Activated CD4-positive, alpha-beta T cell treated with anti-CD3 and anti-CD28 coated beads, Interleukin-2, amount 50 U/mL, for 4 hours (primary cell): ENCODE measurements at places on chromosomes 11 and 22.

- no peak for DNase-seq
Observed at GRCh38 chr22:20839837-20840645, 18.6 kb downstream of the PI4KA start.

DNA sequence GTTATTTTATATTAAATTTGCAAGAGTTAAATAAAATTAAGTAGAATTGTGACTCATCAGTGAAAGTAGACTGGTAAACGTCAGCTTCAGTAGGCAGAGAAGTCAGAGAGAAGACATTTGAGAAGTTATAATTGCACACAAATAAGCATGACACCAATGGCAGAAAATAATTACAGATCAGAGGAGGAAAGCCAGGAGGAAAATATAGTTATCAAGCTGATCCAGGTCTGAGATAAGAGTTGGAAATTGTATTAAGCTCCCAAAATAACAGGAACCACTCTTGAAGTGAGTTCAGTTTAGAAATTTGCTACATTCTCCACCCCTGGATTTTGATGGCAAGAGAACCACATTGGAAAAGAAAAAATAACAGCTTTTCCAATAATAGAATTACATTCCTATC lies 533.8 kb upstream of the CHORDC1 start:
- no peak for DNase-seq

- DNase-seq = no peak
Observed at GRCh38 chr11:69272831-69273485, 21.0 kb upstream of the MYEOV start.

- DNase-seq = no peak
Observed at GRCh38 chr11:72398058-72398758, 36.1 kb downstream of the CLPB start.

- no peak for DNase-seq
Observed at GRCh38 chr11:79414041-79414440, 26.8 kb downstream of the TENM4 start.

- DNase-seq = peak; percentile 59
Observed at GRCh38 chr22:41915035-41915785, at the start of gene SHISA8. TSS of gene SHISA8 (minus strand) at chr22:41915074. CDS start at chr22:41914667, 407 bp downstream.
